ENCODE measurements at places on chromosomes 7 and 10. TPM values are rescaled to one million over a fixed set of nuclear protein-coding genes. Genes with fewer than 3 reads are reported as not detected.

- H3K27ac ChIP-seq = no peak overlapping the region
- H3K4me1 ChIP-seq = no peaks in the 10 kb centered on the region
- no peaks in the 10 kb centered on the region for H3K36me3 ChIP-seq
- H3K27me3 ChIP-seq = no peaks in the 10 kb centered on the region
- H3K4me3 ChIP-seq = no peak overlapping the region
These were observed 63.5 kb downstream of the ZNF365 start for GRCh38 chr10:62437696-62438095.

GRCh38 chr10:1615186-1615954, 122.0 kb downstream of the ADARB2 start:
- no peaks in the 10 kb centered on the region for H3K4me1 ChIP-seq
- no peaks in the 10 kb centered on the region for H3K27me3 ChIP-seq
- H3K36me3 ChIP-seq = no peaks in the 10 kb centered on the region
- no peak for DNase-seq
- no peak overlapping the region for H3K27ac ChIP-seq

The CACNA2D1 gene
- not detected for polyA plus RNA-seq

- DNase-seq = no peak
- no peaks in the 10 kb centered on the region for H3K36me3 ChIP-seq
- H3K27ac ChIP-seq = no peak overlapping the region
- H3K4me3 ChIP-seq = no peak overlapping the region
- no peaks in the 10 kb centered on the region for H3K4me1 ChIP-seq
These were observed 45.5 kb upstream of the TMEM140 start for GRCh38 chr7:135102372-135102771.

The OLAH gene
- polyA plus RNA-seq = not detected

The NOS3 gene
- 5.2 TPM for polyA plus RNA-seq

The GDF2 gene
- polyA plus RNA-seq = not detected

The NRAP gene
- not detected for polyA plus RNA-seq

The TFR2 gene
- polyA plus RNA-seq = 2.7 TPM

DNA sequence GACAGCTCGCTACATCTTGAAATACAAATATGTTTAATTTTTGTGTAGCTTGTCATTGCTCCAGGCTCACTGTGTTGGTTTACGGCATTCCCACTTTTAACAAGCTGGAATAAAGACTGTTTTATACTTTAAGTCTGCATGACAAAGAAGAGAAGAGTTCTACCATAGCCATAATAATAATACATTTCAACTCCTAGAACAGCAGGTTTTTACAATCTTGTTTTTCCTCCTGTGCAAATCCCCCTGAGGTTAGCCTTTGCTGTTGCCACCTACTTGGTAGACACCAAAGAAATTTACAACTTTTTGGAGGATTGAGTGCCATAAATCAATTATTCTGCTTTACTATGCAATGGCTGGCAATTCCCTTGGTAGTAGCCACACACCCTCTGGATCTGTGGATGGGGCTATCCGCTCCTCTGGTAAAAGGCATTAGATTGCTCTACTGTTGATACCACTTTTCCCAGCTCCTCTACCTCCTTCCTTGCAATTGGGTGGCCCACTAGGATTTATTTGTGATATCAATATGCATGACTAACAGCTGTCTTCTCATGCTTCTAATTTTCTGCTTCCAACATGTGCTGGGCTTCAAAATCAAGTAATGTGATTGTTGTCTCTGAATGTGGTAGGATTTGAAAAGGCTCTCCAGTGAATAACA, 60.2 kb downstream of the SFMBT2 start:
- no peak overlapping the region for H3K27ac ChIP-seq
- no peak for DNase-seq
- peaks cover 6% of the 10 kb centered on the region for H3K36me3 ChIP-seq
- H3K27me3 ChIP-seq = no peaks in the 10 kb centered on the region
- H3K4me3 ChIP-seq = no peak overlapping the region
- no peaks in the 10 kb centered on the region for H3K4me1 ChIP-seq

DNA sequence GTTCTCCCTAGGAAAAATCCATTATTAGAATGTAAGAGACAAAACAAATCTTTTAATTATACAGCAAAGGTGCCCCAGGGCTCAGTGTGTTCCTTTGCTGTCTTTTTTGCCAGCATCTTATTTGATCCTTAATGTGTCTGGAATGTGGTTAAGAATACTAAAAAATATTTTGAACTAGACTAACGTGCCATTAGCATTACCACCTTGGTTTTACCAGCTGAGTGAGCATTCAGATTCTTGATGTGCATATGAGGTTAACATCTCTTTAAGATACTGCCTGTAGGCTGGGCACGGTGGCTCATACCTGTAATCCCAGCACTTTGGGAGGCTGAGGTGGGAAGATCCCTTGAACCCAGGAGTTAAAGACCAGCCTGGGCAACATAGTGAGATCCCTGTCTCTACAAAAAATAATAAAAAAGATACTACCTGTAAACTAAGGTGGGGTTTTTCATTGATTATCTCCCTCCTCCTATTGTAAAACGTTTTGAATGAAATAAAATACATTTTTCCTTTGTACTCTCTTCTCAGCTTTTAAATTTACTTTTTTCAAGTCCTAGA, 96.6 kb downstream of the CCNY start:
- no peak for DNase-seq
- H3K4me1 ChIP-seq = no peaks in the 10 kb centered on the region
- no peak overlapping the region for H3K4me3 ChIP-seq
- H3K27ac ChIP-seq = no peak overlapping the region

The HOGA1 gene
- not detected for polyA plus RNA-seq

DNA sequence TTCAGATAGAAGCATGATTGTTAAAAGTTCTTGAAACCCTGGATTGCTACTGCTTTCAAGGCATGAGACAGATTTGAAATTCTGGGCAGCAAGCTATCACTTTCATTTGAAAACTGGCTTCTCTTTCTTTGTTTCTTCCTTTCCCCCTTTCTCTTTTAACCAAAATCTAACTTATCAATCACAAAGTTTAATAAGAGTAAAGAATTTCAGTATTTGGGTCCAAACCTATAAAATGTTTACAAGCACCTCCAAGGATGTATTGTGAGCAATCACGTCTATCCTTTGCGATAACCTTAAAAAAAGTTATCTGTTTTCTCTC, 21.6 kb upstream of the RPA3 start:
- no peak overlapping the region for H3K27ac ChIP-seq
- no peak for DNase-seq
- H3K4me1 ChIP-seq = no peaks in the 10 kb centered on the region
- H3K27me3 ChIP-seq = no peaks in the 10 kb centered on the region

DNA sequence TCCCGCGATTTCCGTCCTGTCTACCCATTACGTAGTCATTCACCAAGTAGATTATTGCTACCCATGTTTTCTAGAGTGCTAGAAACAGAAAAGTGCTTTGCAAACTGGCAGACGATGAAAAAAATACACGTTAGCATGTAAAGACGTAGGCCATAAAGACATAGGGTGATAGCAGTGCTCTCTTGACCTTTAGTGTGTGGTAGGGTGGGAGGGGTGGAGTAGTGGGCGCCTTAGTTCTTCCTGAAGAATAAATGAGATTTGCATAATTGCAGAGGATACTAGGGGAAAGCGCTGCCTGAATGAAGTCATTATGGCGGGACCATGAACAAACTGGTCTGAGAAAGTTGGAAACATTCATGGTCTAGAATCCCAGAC, 948 bp downstream of the ZNF485 start:
- peak overlapping the region; percentile 72 for H3K4me3 ChIP-seq
- DNase-seq = no peak
- no peaks in the 10 kb centered on the region for H3K36me3 ChIP-seq
- peaks cover 13% of the 10 kb centered on the region for H3K4me1 ChIP-seq
- H3K27ac ChIP-seq = no peak overlapping the region

GRCh38 chr7:11753433-11753832, 78.6 kb downstream of the THSD7A start:
- no peak for DNase-seq
- H3K36me3 ChIP-seq = no peaks in the 10 kb centered on the region
- H3K27ac ChIP-seq = no peak overlapping the region
- no peaks in the 10 kb centered on the region for H3K4me1 ChIP-seq
- H3K4me3 ChIP-seq = no peak overlapping the region

DNA sequence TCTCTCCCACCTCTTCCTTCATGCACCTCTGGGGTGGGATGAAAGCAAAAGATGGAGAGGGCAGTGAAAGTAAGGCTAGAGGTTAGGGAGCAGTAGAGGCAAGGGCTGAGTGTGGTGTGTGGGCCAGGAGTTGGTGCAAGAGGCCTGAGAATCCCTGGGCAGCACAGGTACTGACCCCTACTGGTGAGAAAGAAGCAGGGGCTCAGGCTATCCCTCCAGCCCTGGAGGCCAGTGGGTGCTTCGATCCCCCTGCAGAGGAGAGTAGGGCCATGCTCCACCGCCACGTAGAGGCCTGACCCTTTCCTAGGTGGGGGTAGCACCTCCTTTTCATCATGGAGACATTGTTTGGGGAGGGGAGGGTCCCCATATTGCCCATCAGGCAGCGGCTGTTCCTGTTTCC, 9.8 kb downstream of the CDHR1 start:
- DNase-seq = no peak
- H3K27ac ChIP-seq = no peak overlapping the region
- no peaks in the 10 kb centered on the region for H3K27me3 ChIP-seq
- no peaks in the 10 kb centered on the region for H3K4me1 ChIP-seq
